ENCODE measurements at places on chromosomes 5 and 9.

- DNase-seq, result no peak
Measured at GRCh38 chr5:6593148-6594016, 39.5 kb downstream of the NSUN2 start.

DNA sequence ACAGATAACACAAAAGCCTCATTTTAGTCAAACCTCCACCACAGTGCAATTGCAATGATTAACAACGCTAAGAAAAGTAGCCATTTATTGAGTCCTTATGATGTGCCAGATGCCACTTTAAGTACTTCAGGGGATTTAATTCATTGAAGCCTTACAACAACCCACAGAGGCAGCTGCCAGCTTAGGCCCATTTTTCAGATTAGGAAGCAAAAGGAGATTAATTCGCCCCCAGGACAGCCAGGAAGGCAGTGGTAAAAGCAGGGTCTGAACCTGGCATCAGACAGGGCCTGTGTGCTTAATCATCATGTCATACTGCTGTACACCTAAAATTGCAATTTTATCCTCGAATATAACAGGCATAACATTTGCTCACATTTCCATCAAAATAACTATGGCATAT, 23.9 kb downstream of the MED27 start:
- no peak for DNase-seq

GRCh38 chr5:95934207-95934804, 27.3 kb downstream of the ELL2 start:
- no peak for DNase-seq

DNA sequence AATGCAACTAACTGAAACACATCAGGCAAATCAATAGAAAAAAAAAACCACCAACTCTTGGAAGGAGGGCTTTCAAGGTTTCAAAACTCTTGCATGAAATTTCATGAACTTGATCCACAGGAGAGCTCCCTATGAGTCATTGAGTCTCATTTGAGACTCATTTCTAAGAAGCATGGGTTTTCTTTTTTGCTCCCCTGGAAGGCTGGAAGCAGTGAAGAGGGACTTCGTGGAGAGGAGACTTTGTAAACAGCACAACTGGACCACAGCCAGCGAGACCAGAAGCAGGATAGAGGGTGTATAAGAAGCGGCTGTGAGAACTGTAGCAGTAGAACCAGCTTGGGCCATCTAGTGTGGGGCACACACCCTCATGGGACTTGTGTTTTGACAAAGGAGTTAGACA, 41.2 kb upstream of the RAPGEF1 start:
- DNase-seq, result no peak

- no peak for DNase-seq
Measured at GRCh38 chr5:54045077-54045792, 265.1 kb downstream of the ARL15 start.

DNA sequence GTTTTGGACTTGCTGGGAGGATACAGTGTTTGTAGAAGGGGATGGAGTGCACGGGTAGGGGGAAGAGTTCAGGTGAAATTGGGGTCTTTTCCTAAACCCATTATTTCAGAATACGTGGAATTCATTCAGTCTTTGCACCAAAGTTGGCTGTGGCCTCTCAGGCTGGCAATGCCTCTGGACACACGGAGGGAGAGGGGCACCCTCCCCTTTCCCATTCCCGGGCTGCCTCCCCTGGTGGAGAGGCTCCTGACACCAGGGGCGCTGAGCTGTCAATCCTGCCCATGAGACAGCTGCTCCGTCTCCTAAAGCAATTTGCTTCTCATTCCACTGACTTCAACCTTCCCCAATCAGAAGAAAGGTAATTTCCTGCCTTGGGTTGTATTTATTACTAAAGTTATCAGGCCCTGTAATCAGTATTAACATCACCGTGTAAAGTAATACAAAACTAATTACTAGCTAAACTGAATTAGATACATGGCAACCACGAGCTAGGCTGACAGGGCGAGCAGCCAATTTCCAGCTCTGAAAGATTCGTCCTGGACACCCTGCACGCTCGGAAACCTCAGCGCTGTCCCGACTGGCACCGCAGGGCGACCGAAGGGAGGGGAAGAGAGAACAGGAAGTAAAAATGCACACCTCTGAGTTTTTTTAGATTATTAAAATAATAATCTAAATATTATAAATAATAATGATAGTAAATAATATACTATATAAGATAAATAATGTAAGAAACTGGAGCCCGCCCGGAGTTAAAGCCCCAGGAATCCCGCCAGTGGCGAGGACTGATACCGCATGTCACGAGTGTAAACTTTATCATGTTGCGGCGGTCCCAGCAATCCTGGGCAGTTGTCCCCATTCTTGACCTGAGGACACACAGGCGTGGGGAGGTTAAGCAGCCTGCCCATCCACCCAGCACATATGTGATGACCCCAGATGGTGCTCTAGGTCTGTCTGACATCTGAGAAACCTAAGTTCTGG, 6.9 kb upstream of the OLFM1 start:
- no peak for DNase-seq

GRCh38 chr5:148965511-148966265, 97.2 kb downstream of the SH3TC2 start:
- no peak for DNase-seq

DNA sequence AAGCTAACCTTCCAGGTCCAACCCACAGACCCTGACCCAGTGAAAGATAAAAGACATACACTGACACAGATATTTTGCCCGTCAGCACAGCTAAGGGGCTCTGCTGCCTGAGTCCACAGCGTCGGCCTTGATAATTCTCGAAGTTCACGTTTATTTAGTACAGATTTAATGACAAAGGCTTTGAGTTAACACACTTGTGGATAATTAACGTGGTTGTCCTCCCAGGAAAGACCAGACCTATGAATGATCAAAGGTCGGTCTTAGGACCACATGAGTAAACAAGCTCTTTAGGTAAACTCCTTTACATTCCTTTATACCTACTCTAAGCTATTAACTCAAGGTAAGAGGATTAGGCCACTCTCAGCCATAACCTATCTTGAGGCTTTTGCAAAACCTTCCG, 11.3 kb upstream of the TEX10 start:
- DNase-seq, result no peak

DNA sequence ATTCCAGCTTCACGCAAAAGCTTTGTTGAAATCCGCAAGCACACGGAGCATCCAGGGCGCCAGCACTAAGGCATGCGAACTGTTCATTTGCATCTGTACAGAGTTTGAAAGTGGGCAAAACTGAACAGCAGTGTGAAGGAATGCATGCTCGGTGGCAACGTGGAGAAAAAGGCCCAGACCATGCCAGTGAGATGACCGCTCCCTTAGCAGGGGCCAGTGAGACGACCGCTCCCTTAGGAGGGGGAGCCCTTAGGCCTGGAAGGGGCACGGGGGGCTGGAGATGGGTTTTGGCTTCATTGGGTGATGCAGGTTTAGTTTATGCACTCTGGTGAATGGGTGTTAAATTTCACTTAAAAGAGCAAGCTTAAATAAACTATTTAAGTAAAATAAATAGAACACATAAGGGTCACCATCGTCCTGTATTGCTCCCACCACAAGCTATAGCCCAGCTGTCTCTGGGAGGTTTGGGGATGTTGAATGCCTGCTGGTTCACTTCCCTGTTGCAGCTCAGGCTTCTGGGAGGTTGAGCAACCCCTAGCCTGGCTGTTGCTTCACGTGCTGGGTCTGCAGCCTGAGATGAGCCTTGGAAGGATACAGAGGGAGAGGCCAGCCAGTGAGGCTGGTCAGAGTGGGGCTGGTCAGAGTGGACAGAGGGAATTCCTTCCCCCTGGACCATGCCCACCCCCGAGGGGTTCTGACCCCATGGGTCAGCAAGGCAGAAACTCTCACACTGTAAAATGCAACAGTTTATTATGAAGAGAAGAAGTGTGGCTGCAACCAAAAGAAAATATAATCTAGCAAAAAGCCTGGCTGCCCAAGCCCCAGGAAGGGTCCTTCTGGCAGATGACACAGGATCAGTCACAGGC, 4.6 kb upstream of the FCN1 start:
- DNase-seq, result no peak

DNA sequence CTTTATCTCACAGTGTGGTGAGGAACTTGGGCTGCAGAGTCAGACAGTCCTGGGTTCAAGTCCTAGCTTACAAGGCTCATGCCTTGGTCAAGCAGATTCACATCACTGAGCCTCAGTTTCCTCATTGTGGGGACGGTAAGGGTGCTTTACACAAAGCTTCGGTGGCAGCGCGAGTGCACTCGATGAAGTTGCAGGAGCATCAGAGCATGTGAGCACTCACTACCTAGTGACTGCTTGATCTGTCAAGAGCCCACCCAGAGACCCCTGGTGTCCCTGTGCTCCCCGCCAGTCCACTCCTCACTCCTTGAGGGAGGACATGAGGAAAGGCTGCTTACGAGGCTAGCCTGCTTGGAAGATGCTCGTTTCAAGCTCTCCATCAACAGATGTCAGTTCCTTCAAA, 56.2 kb upstream of the GARNL3 start:
- no peak for DNase-seq

- DNase-seq, result no peak
Measured at GRCh38 chr5:128537221-128537999, 635 bp downstream of the FBN2 start.

- DNase-seq, result no peak
Measured at GRCh38 chr5:134989266-134989830, 21.6 kb downstream of the CATSPER3 start.

DNA sequence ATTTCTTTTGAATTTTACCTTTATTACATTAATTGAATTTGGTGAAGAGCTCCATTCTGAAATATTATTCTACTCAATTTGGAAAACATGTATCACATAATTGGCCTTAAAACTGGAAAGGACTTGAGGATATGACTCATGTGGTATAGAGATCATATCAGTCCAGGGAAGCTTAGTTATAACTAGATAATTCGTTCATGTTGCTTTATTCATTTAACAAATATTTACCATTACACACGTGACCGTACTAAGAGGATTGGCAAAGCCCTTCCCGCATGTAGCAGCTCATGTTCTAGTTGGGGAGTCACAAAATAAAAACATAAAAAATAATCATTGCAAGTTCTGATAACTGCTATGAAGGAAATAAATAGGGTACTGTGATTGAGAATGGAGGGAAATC, 1816.5 kb downstream of the MAT2B start:
- no peak for DNase-seq

DNA sequence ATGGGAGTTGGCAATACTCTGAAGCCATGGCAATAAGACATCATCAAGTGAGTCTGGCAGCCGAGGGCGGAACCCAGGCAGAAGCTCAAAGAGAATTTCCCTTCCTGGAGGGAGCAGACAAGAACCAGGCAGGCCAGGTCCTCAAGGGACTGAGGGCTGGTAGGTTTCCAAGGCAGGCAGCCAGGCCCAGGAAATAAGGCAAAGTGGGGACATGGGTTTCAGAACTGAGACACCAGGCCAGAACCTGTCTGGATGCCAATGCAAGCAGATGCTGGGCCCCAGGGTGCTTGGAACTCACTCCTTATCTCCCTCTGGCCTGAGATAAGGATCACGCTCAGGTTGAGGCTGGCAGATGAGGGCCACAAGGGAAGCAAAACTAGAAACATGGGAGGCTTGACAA, 8.9 kb downstream of the TSSK1B start:
- DNase-seq, result no peak

GRCh38 chr5:74107899-74108298, 481.9 kb downstream of the ARHGEF28 start:
- no peak for DNase-seq

DNA sequence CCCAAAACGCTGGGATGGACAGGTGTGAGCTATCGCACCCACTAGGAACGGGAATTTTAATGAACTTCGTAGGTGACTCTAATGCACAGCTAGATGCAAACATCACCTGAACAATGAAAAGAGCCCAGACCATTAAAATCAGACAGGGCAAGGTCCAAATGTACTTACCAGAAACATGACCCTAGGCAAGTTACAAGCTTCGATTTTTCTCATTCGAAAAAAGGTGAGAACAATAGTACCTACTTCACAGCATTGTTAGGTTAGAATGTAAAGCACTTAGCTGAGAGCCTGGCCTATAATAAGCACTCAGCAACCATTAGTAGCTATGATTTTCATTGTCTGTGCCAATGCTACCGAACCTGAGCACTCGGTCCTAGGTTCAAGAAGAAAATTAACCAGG, 5.8 kb upstream of the KLHL3 start:
- DNase-seq, result no peak

- no peak for DNase-seq
Measured at GRCh38 chr9:99288830-99289229, 66.7 kb downstream of the SEC61B start.

DNA sequence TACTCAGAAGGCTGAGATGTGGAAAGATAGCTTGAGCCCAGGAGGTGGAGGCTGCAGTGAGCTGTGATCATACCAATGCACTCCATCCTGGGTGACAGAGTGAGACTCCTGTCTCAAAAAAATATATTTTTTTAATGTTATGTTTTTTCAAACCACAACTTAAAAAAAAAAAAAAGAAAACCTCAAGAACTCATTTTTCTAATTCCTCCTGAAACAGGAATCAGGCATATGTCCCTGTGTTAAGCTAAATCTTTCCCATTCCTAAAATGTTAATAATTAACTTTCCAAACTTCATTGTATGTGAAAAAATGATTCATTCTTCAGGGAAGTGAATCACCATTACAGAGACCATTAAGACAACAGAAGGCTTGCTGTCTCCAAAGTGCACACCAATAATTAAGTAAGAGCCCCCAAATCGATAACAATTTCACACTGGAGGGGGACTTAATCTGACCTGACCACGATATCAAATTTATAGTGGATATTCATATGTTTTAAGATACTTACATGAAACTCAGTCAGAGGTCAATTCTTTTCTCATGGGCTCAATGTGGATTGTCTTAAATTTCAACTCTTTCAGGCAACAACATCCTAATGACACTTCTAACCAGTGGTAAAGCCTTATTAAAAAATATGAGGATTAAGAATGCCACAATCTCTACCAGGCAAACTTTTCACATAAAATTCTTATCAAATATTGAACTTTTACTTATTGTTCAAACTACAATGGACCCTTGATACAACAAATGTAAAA, 5.2 kb downstream of the CEMIP2 start:
- DNase-seq, result no peak

DNA sequence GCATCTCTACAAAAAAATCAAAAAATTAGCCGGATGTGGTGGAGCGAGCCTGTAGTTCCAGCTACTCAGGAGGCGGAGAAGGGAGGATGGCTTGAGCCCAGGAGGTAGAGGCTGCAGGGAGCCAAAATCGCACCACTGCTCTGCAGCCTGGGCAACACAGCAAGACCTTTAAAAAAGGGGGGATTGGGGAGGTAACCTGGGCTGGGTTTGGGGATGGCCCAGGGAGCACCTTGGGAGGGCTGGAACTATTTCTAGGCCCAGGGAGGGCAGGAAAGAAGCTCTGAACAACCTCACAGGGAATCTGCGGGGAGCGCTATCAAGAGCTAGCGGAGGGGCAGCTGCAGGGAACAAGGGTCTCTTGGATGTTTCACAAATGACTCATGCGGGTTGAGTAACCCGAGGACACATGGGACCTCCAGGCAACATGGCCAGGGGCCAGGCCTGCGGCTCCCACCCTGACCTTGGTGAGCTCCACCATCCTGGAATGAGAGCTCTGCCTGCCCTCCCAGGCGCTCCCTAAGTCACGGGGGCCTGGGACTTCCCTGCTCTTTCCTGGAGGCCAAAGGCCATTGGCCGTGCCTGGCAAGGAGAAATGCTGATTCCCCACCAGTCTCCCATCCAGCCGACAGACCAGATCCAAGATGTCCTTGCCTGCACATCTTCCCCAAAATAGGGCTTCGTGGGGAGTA, 23.4 kb downstream of the SARDH start:
- DNase-seq, result no peak

Data from putamen (tissue), 1 donor.